ENCODE measurements at places on chromosomes 7 and 10.

DNA sequence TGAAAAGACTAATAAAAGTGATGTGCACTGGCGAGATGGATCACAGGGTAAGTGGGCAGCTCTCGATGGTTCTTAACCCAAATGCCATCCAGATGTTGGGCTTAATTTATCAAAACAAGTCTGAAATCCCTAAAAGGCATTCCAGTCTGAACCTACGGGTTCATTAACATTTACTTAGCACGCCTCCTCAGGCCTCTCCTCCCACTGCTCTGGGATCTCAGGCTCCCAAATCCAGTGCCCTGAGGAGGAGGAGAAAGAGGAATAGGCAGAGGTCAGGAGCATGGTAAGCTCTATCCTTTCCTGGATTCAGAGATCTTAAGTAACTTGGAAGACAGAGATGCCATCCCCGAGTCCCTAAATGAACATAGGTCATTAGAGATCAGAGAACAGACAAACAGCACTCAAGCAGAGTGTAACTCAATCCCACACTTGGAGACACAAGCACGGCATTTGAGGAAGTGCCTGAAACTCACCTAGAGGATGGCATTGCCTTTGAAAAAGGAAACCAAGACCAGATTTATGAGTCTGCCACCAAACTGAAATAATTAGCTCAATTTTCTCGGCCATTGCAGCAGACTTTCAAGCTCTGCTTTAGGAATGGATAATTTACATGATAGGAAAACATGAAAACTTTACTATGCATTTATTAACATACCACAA is 140.9 kb downstream of the CXCL12 start:
- no peak for DNase-seq

DNA sequence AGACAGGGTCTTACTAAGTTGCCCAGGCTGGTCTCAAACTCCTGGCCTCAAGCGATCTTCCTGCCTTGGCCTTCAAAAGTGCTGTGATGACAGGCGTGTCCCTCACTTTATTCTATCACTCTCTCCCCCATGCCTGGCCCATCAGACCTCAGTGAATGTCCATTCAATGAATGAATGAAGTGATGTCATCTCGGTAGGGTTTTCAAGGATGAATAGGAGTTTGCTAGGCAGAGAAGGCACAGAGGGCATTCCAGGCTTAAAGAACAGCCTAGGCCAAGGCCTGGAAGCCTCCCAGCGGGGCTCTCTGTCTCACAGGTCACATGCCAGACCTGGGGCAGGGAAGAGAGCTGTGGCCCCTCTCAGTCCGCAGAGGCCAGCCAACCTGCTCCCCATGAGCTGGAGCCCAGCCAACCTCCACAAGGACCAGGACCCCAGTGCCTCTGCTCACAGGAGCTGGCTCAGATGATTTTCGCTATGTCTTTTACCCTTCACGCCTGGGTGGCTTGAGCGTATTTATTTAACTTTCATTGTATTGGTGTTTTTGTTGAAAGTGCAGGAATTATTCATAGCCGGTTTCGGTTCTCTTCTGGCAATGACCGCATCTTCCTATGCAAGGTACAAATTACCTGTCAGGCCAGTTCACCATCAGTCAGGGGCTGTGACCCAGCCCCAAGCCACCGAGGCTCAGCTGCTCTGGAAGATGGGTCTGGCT is 11.8 kb upstream of the TNRC18 start:
- DNase-seq, result no peak

DNA sequence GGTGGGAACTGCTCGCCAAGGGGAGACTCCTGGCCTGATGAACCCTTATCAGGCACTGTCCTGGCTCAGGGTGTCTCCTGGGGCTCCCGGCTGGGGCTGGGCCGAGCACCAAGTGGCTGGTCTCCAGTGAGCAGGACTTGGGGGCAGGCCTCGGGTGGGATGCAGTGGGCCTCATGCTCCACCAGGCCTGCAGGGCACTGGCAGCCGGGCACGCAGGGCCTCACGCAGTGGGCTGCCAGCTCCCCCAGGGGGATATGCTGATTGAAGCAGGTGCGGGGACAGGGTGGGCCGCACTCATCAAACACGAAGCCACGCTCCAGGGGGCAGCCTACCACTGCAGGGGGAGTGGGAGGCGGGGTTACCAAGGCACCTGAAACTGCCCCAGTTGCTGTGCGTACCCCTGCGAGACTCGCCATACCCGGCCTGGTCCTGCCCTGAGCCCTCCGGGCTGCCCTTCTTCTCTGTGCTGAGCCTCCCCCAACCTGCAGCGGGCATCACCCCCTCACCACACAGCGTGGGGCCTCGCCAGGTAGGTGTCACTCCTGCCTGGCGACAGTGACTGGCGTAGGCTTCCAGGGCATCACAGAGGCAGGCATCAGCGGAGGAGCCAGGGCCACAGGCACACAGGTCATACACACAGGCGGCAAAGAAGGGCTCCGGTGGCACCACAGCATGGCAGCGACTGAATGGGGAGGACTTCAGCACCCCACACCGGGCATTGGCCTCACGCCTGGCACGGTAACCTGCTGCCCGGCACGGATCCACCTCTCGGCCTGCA is 14.5 kb downstream of the ATP6V1F start:
- no peak for DNase-seq

- DNase-seq, result no peak
These were observed 508.9 kb downstream of the SUGCT start for GRCh38 chr7:40643664-40644063.

DNA sequence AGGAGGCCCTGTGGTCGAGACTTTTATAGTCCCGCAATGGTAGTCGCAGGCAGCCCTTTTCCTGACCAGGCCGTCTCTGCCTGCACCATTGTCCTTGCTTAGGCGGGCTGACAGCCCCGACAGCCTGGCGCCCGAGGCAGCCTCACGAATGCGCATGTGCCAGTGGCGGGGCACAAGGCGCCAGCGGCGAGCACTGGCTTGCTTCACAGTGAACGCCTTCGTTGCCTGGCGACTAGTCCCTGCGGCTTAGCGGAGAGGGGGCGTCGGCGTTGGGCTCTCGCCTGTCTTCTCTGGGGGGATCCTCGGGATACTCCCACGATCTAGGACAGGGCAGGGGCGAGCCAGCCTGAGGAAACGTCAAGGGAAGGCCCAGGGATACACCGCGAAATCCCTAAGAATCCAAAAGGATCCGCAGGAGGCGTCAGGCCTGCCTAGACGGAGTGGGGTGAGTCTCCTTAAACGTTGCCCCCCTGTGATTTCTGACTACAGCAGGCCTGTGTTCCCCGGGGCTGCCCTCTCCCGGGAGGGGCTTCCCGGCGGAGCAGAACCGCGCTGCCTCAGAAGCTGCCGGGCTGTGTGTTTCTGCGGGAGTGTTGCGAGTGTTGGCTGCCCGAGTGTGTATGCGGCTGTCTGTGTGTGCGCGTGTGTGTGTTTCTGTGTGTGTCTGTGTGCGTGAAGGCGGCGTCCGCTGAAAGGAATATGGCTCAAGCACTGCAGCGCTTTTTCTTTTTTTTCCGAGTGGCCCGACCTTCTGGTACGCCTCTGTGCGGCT is 20.5 kb upstream of the ZNF273 start:
- no peak for DNase-seq

DNA sequence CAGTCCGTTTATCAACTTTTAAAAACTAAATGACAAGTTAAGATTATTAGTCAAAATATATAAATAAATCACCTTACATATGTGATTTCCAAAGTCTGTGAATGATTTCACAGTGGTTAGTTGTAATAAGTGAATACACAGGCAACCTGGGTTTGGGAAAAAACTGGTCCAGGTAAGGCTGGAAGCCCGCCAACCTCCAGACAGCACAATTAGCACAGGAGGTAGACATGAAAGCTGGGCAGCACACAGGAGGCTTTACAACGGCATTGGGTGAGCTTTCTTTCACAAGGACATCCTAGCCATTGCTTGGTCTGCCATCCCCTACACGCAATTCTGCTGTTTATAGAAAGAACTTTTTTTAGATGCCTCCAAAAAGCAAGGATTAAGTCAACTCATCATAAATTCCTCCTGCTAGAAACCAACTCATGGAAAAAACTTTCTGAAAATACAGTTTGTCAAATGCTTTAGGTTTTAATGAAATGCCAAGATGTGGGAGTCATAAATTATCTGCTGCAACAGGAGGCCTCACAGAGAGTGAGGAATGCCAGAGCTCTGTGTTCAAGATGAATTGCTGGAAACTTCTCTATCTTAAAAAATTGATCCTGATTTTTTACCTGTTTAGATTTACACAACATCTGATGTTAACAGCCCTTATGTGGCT is 346.8 kb upstream of the NFE2L3 start:
- peak; percentile 36 for DNase-seq

Measured in NCI-H2081 treated with DMSO at 0.1 percent for 48 hours (cell line).